ENCODE measurements at places on chromosomes 1 and 21. TPM values are rescaled to one million over a fixed set of nuclear protein-coding genes. Genes with fewer than 3 reads are reported as not detected.

DNA sequence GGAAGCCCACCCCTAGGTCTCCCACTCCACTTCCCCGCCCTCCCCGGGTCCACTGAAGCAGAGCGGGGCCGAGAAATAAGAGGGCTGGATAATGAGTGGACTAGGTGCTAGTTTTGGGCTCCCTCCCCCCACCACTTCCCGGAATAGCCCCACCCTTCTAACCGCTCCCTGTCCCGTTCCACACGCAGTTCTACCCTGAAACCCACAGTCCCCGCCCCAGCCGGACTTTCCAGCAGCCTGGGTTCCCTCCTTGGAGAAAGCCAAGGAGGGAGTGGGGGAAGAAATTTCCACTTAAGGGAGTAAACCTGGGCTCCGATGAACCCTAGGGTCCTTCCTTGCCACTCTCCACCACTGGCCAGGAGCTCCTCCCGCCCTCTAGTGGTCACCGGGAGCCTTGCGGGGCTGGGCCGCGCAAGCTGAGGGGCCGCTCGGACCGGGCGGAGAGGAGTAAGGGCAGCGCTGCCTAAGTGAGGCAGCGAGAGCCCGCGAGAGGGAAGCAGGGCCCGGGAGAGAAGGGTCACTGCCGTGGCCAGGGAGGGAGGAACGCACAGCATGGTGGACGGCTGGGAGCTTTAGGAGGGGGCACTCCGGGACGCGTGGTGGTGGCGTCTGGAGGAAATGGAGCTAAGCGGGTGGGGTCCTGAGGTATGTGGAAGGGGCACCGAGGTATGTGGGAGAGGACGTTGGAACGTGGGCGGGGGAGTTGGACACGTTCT is 14.3 kb downstream of the THBS3 start:
- peaks cover 38% of the 10 kb centered on the region for H3K36me3 ChIP-seq
- peak overlapping the region; percentile 74 for H3K27ac ChIP-seq

Gene FCMR
- 1.1 TPM for total RNA-seq

Gene CYP4Z1
- total RNA-seq, result not detected

DNA sequence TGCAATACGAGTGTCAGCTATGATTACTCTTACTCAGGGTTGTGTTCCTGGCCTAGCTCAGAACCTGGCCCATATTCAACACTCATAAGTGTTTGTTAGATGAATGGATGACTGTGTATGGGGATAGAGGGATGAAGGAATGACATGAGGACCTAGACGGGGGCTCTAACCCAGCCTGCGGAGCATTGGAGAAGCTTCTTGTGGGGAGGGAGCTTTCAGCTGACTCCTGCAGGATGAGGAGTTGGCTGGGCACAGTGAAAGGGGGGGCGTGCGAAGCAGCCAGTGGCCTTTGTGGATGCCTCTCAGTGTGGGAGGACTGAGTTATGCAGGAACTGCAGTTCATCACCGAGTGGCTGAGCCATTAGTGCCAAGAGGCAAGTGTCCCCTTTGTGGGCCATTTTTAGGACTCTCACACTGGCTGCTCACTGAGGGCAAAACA is 1.2 kb upstream of the EXTL1 start:
- DNase-seq, result no peak
- H3K27ac ChIP-seq, result no peak overlapping the region
- peaks cover 6% of the 10 kb centered on the region for H3K4me1 ChIP-seq
- peaks cover 5% of the 10 kb centered on the region for H3K36me3 ChIP-seq

- peaks cover 11% of the 10 kb centered on the region for H3K4me1 ChIP-seq
- no peaks in the 10 kb centered on the region for H3K36me3 ChIP-seq
These were observed 25.9 kb downstream of the UBE2U start for GRCh38 chr1:64229307-64229706.

GRCh38 chr1:217562229-217562878 is 68.5 kb downstream of the GPATCH2 start:
- no peak for DNase-seq
- no peaks in the 10 kb centered on the region for H3K27me3 ChIP-seq
- H3K4me3 ChIP-seq, result no peak overlapping the region
- no peak overlapping the region for H3K27ac ChIP-seq
- peaks cover 21% of the 10 kb centered on the region for H3K4me1 ChIP-seq
- H3K36me3 ChIP-seq, result no peaks in the 10 kb centered on the region

DNA sequence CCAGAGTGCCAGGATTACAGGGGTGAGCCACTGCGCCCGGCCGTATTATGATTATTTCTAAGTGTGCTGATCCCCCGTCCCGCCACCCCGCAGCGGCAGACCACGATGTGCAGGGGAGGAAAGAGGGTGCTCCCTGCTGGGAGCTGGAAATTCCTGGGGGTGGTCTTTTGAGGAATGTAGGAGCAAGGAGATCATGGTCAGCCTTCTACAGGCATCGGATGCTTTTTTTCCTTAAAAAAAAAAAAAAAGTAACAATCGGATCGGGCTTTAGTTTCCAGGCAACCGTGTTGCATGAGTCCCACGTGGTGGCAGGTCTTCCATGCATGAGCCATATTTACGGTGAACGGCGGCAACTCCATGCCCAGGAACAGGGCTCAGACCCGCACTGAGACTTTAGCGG is 74.2 kb upstream of the COX20 start:
- no peak for DNase-seq
- peaks cover 9% of the 10 kb centered on the region for H3K27me3 ChIP-seq
- H3K27ac ChIP-seq, result no peak overlapping the region
- no peaks in the 10 kb centered on the region for H3K36me3 ChIP-seq
- H3K4me1 ChIP-seq, result no peaks in the 10 kb centered on the region
- no peak overlapping the region for H3K4me3 ChIP-seq

- H3K27me3 ChIP-seq, result no peaks in the 10 kb centered on the region
- no peak overlapping the region for H3K4me3 ChIP-seq
- H3K36me3 ChIP-seq, result no peaks in the 10 kb centered on the region
- no peak overlapping the region for H3K27ac ChIP-seq
- no peak for DNase-seq
These were observed 315.3 kb downstream of the TPR start for GRCh38 chr1:186059752-186060151.

Gene CBR3
- 3.1 TPM for total RNA-seq

GRCh38 chr1:7334475-7335035 is 436.5 kb upstream of the VAMP3 start:
- H3K27ac ChIP-seq, result no peak overlapping the region
- DNase-seq, result no peak
- no peaks in the 10 kb centered on the region for H3K36me3 ChIP-seq
- no peak overlapping the region for H3K4me3 ChIP-seq
- peaks cover 12% of the 10 kb centered on the region for H3K27me3 ChIP-seq
- H3K4me1 ChIP-seq, result no peaks in the 10 kb centered on the region

DNA sequence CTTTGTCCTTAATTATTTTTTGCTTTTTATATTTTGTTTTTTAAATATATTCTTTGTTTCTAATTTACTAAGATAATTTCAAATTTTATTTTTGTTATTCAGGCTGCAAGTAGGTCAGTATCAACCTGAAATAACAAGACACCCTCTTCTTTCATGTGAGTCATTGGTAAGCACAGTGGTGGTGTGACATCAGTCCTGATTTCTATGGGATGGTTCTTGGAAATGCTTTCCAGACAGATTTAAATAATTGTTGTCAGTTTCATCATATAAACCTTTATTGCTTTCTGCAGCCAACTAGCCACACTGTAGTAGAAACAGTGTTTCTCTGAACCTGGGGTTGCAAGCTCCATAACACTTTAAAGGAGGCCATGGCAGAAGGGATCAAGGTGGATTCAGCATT is 157.5 kb upstream of the C21orf91 start:
- no peak overlapping the region for H3K27ac ChIP-seq
- no peaks in the 10 kb centered on the region for H3K36me3 ChIP-seq
- no peaks in the 10 kb centered on the region for H3K27me3 ChIP-seq
- no peaks in the 10 kb centered on the region for H3K4me1 ChIP-seq

GRCh38 chr1:37867784-37868183 is 8.4 kb upstream of the MTF1 start:
- H3K4me3 ChIP-seq, result no peak overlapping the region
- no peak for DNase-seq
- H3K36me3 ChIP-seq, result peaks cover 27% of the 10 kb centered on the region

DNA sequence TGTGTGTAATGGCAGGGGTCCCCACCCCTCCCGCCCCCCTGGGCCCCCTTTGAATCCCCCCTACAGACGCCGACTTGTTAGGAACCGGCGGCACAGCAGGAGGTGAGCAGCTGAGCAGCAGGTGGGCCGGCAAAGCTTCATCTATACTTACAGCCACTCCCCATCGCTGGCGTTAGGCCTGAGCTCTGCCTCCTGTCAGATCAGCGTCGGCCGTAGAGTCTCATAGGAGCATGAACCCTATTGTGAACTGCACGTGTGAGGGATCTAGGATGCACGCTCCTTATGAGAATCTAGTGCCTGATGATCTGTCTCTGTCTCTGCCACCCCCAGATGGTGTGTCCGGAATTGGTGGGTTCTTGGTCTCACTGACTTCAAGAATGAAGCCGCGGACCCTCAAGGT is 14.9 kb upstream of the VPS26C start:
- H3K4me3 ChIP-seq, result no peak overlapping the region
- DNase-seq, result no peak
- no peaks in the 10 kb centered on the region for H3K27me3 ChIP-seq
- H3K4me1 ChIP-seq, result no peaks in the 10 kb centered on the region
- H3K36me3 ChIP-seq, result no peaks in the 10 kb centered on the region

- DNase-seq, result no peak
- H3K4me1 ChIP-seq, result peaks cover 19% of the 10 kb centered on the region
- H3K27me3 ChIP-seq, result no peaks in the 10 kb centered on the region
- H3K27ac ChIP-seq, result no peak overlapping the region
- peaks cover 1% of the 10 kb centered on the region for H3K36me3 ChIP-seq
- no peak overlapping the region for H3K4me3 ChIP-seq
These were observed 184.9 kb upstream of the DPT start for GRCh38 chr1:168913711-168914463.

- peaks cover 8% of the 10 kb centered on the region for H3K36me3 ChIP-seq
- H3K27me3 ChIP-seq, result no peaks in the 10 kb centered on the region
- peak overlapping the region; percentile 46 for H3K4me3 ChIP-seq
- peaks cover 44% of the 10 kb centered on the region for H3K4me1 ChIP-seq
These were observed 23.9 kb upstream of the KCTD3 start for GRCh38 chr1:215543191-215543606.

Gene RHD
- not detected for total RNA-seq

DNA sequence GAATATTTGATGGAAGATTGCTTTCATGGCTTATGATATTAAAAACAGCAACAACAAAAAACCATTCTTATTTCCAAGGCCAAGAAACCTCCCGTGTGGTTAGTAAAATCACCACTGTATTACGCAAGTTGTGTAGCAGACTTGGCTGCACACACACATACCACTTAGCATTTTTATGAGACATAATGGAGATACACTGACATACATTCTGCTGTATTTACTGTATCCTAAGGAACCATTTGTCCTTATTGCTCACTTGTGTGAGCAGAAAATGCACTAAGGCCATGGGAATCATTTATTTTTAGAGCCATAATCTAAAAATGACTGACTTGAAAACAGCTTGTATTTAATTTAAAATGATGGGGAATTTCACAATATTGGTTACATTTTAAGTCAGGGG is 584 bp upstream of the C1orf141 start:
- H3K4me1 ChIP-seq, result peaks cover 26% of the 10 kb centered on the region
- no peak for DNase-seq
- no peaks in the 10 kb centered on the region for H3K27me3 ChIP-seq
- H3K4me3 ChIP-seq, result no peak overlapping the region

GRCh38 chr1:45380125-45380524 is 39.9 kb upstream of the MUTYH start:
- no peak overlapping the region for H3K4me3 ChIP-seq
- H3K27me3 ChIP-seq, result no peaks in the 10 kb centered on the region
- no peaks in the 10 kb centered on the region for H3K36me3 ChIP-seq
- H3K4me1 ChIP-seq, result no peaks in the 10 kb centered on the region
- no peak overlapping the region for H3K27ac ChIP-seq
- DNase-seq, result no peak

GRCh38 chr21:16968436-16968835 is 544.4 kb upstream of the CXADR start:
- H3K36me3 ChIP-seq, result no peaks in the 10 kb centered on the region
- H3K4me1 ChIP-seq, result no peaks in the 10 kb centered on the region
- DNase-seq, result no peak

DNA sequence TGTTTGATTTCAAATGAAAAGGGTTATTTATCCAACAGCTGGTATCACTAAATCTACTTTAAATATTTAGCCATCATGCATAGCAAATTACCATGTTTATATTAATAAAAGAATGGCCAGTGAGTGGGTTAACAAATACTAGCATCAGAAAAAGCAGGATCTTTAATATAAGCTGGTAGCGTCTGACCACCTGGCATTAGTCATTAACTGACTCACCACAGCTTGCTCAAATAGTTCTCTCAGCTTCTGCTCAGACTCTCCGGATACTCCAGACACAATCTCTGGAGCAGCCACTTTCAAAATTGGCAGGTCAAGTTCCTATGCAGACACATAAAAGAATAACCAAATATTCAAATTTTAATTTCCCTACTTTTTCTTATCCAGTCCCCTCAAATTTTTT is 29.6 kb downstream of the NVL start:
- peak; percentile 19 for DNase-seq
- no peak overlapping the region for H3K4me3 ChIP-seq
- H3K27me3 ChIP-seq, result no peaks in the 10 kb centered on the region
- H3K4me1 ChIP-seq, result peaks cover 7% of the 10 kb centered on the region
- H3K36me3 ChIP-seq, result peaks cover 47% of the 10 kb centered on the region

Gene CD247
- total RNA-seq, result 0.61 TPM

Gene CBS
- 124 TPM for total RNA-seq

GRCh38 chr1:68542586-68542985 is 45.7 kb upstream of the DEPDC1 start:
- H3K4me1 ChIP-seq, result peaks cover 8% of the 10 kb centered on the region
- H3K27me3 ChIP-seq, result no peaks in the 10 kb centered on the region
- H3K4me3 ChIP-seq, result no peak overlapping the region
- DNase-seq, result no peak
- H3K36me3 ChIP-seq, result no peaks in the 10 kb centered on the region

Gene BCL2L15
- 16.8 TPM for total RNA-seq

GRCh38 chr1:22074803-22075202 is 22.3 kb downstream of the CDC42 start:
- H3K36me3 ChIP-seq, result peaks cover 50% of the 10 kb centered on the region
- H3K4me1 ChIP-seq, result peaks cover 36% of the 10 kb centered on the region
- H3K4me3 ChIP-seq, result no peak overlapping the region
- DNase-seq, result no peak

Gene FCRL6
- total RNA-seq, result not detected

Gene OR4F29
- not detected for total RNA-seq

Gene COL9A2
- 3.2 TPM for total RNA-seq

DNA sequence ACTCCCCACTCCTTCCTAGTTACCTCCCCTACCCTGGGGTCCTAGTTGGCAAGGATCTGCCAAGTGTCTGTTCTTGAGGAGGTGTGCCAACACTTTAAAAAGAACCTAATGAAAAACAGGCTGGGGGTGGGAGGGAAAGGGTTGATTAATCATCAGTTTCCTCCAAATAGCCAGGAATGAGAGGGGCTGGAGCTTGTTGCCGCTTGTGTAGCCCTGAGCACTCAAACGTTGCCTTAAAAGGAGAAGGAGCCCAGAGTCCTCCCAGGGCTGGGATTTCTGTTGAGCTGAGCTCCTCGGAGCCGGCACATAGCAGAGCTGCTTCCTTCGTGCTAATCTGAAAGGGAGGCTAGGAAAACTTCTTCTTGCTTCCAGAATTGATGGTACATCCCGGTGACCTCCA is 15.9 kb downstream of the SHISA4 start:
- peaks cover 30% of the 10 kb centered on the region for H3K27me3 ChIP-seq
- no peak overlapping the region for H3K4me3 ChIP-seq
- no peaks in the 10 kb centered on the region for H3K36me3 ChIP-seq
- H3K27ac ChIP-seq, result no peak overlapping the region

- peaks cover 7% of the 10 kb centered on the region for H3K36me3 ChIP-seq
- peak; percentile 58 for DNase-seq
- no peaks in the 10 kb centered on the region for H3K27me3 ChIP-seq
- H3K4me1 ChIP-seq, result peaks cover 24% of the 10 kb centered on the region
These were observed 18.4 kb upstream of the LY9 start for GRCh38 chr1:160777486-160778089.

- no peaks in the 10 kb centered on the region for H3K36me3 ChIP-seq
- DNase-seq, result no peak
- no peak overlapping the region for H3K27ac ChIP-seq
- H3K4me3 ChIP-seq, result no peak overlapping the region
- H3K4me1 ChIP-seq, result no peaks in the 10 kb centered on the region
These were observed 17.2 kb downstream of the KRTAP10-1 start for GRCh38 chr21:44522753-44523204.
